ENCODE measurements at places on chromosomes 3 and 15. TPM values are rescaled to one million over a fixed set of nuclear protein-coding genes. Genes with fewer than 3 reads are reported as not detected.

DNA sequence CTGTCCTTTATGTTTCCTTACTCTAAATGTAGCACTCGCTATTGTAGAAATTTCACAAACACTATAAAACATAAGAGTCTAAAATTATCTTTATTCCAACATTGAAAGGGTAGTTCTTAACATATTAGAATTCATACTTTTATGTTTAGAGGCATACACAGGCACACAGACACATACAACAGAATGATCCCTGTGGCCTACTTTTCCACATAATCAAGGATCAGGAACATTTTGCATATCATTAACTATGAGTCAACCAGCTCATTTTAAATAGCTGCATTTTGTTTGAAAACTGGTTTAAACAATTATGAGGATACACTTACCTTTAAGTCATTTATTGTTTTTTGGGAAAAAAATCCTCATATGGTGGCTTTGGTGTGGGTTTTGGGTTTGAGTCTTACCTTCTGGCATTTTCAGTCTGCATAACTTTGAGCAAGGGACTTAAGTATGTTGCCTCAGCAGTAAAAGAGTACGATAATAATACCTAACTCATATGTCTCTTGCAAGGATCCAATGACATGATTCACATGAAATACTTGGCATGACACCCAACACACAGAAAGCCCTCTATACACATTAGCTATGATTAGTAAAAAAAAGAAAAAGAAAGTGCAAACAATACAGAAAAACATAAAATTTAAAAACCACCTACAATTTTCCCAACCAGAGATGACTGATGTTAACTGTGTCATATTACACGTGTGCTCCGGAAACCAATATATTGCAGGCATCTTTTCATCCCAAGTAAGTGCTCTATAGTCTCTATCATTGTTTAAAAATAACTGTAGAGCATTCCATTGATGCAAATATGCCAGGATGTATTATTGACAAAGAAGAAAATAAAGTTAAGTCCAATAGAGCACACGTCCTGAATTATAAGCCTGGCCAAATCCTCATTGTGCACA, 213.1 kb upstream of the ADAMTS9 start:
- no peak for DNase-seq

- no peak for DNase-seq
These were observed 27.7 kb downstream of the GRIP2 start for GRCh38 chr3:14512281-14512941.

DNA sequence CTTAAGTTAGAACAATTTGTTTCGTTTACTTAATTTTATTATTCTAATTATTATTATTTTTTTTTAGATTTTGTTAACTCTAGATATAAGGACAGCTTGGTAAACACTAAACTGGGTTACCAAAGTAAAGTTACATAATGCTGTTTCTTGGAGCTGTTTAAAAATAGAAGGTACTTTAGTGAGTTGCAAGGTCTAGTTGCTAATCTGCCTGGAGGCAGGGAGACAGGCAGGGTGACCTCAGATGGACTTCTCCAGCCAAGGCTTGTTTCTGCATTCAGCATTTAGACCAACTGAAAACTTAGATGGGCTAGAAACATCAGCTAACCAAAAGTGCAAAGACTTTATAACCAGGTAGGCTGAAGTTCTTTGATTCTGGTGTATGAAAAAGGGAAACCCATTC, 336.4 kb upstream of the GRM7 start:
- DNase-seq = no peak

Gene NCKIPSD
- total RNA-seq = 30.2 TPM

Gene SEMA4B
- total RNA-seq = 24.0 TPM
